ENCODE measurements at places on chromosomes 4 and X. TPM values are rescaled to one million over a fixed set of nuclear protein-coding genes. Genes with fewer than 3 reads are reported as not detected.

DNA sequence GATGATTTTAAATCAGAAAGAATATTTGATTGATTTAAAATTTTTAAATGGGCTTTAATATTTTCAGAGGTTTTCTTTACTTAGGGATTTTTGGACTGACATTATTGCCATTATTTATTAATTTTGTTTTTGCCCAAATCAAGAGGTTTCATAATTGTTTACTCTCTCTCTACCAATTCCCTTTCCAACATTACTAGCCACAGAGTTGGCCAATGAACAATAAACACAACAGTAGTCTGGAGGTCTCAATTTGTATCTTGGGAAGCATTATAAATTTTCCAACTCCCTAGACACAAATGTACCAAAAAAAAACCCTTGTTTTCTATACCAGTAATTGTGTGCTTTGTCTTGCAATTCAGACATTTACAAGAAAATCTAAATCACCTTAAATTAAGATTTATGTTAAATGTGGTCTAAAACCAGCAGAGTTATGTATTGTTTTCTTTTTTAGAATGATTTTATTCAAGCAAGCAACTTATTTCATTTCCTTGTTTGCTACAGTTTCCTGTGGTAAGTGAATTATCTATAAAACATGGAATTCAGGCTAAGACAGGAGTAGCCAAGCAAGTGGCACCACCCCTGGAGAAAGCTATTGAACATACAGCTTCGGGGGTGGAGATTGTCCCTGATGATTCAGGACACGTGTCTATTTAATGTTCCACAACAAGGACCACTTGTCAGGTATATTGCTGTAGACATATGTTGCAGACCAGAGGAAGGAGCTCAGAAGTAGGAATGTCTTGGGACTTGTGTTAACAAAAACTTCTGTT, 622 bp downstream of the KLKB1 start:
- H3K4me1 ChIP-seq, result no peaks in the 10 kb centered on the region
- no peaks in the 10 kb centered on the region for H3K36me3 ChIP-seq
- no peak overlapping the region for H3K4me3 ChIP-seq

Gene CLNK
- 0.35 TPM for total RNA-seq

Gene CYSLTR1
- 8.7 TPM for total RNA-seq

Gene AFF2
- total RNA-seq, result 13.4 TPM

Gene CXCL10
- 3.3 TPM for total RNA-seq

DNA sequence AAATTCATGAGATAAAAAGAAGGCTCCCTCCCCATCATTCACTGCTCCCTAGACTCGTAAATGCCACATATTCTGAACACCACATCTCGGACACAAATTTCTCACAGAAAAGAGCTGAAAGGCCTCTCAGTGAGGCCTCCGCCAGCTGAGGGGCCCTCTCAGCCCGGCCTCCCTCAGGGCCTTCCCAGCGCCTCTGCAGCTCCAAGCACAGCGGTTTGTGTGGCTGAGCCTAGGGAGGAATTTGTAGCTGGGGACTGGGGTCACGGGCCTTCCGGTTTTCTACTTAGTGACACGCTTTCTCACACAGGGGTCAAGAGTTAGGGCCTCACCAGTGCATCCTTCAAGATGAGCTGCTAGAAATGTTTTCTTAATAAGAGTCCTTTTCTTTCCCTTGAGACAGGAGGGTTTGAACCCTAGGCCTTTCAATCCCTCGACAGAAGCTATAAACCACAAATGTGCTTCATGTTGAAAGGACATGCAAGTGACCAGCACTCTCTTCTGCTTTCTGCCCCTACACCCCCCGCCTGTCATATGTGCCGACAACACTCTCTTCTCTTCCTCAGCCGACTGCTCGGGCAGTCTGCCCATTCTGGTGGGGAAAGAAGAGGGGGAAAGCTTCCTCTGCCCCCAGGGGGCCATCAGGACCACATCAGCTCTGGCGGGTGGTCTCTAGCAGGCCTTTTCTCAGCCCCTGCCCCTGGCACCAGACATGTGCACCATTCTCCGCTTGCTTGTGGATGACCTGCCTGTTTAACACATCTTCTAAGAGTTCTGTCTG, 104.9 kb downstream of the CHIC2 start:
- no peaks in the 10 kb centered on the region for H3K4me1 ChIP-seq
- no peak overlapping the region for H3K4me3 ChIP-seq
- DNase-seq, result no peak
- H3K27me3 ChIP-seq, result no peaks in the 10 kb centered on the region
- no peaks in the 10 kb centered on the region for H3K36me3 ChIP-seq

- H3K27me3 ChIP-seq, result no peaks in the 10 kb centered on the region
- DNase-seq, result no peak
- no peak overlapping the region for H3K4me3 ChIP-seq
- H3K36me3 ChIP-seq, result no peaks in the 10 kb centered on the region
These were observed 20.9 kb downstream of the INTS6L start for GRCh38 chrX:135541351-135541750.

Gene LRBA
- total RNA-seq, result 39.9 TPM

Gene SRPX2
- total RNA-seq, result 39.1 TPM

Gene APEX2
- total RNA-seq, result 10.5 TPM
